ENCODE measurements at places on chromosomes 6 and 20.

- DNase-seq = no peak
Observed at GRCh38 chr6:22980446-22980845, 411.1 kb downstream of the HDGFL1 start.

- DNase-seq = no peak
Observed at GRCh38 chr20:50338479-50339391, 148.1 kb downstream of the CEBPB start.

GRCh38 chr20:33372993-33373441 is 28.3 kb downstream of the CDK5RAP1 start:
- DNase-seq = no peak

DNA sequence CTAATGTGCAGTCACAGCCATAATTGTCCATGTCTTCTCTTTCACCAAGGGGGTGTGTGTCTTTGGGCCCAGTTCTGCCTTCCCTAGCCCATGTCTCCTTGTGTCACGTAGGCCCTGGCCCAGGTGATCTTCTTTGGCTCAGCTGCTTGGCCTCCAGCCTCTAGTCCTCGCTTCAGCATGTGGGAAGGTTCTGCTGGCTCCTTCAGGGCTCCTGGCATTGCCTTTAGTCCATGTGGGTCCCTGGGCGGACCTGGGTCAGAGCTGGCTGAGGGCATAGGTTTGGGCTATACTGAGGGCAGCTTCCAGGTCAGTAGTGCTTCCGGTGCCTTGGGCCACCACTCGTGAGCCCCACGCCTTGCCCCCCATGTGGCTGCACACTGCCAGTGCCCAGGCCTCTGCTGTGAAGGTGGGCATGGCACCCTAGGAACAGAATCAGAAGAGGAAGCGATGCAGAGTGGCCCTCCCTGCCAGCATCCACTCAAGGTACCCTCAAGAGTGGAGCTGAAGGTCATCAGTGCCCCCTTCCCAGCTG is 12.8 kb downstream of the AARS2 start:
- no peak for DNase-seq

GRCh38 chr20:38143646-38144554 is 21.2 kb downstream of the TGM2 start:
- DNase-seq = no peak

- DNase-seq = no peak
Observed at GRCh38 chr6:107083047-107083768, 32.1 kb downstream of the BEND3 start.

- no peak for DNase-seq
Observed at GRCh38 chr20:1177680-1178079, 7.1 kb downstream of the TMEM74B start.

DNA sequence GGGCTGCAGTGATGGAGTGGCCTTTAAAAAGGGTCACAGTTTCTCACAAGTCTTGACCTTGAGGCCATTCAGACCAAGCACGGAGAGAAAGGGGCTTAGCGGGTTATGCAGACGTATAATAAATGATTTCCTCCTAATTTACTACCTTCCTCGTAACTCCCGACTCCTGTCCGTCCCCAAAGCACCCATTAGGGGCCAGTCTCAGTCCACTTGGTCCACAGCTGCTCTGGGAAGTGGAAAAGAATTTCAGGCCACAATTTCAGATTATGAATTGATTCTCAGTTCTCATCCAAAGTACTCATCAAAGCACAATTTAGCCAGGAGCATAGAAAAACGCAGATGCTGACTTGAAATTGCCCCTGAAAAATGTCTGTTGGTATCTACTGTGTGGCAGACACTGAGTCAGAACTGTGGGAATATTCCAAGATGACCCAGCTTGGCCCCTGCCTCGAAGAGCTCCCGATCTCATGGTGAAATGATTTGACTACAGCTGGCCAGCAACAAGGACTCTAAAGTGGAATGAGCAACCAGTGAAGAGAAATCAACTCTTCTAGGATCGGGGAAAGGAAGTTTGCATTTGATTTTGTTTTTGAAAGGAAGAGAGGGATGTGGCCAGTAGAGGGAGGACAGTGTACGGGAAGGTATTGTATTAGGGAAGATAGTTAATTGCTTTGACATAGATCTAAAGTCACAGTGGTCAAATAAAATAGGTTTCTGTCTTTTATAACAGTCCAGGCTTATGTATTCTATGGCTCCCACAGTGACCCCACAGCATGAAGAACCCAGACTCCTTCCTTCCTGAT is 15.2 kb upstream of the STK35 start:
- no peak for DNase-seq

GRCh38 chr6:119736296-119737021 is 386.9 kb upstream of the MAN1A1 start:
- no peak for DNase-seq

DNA sequence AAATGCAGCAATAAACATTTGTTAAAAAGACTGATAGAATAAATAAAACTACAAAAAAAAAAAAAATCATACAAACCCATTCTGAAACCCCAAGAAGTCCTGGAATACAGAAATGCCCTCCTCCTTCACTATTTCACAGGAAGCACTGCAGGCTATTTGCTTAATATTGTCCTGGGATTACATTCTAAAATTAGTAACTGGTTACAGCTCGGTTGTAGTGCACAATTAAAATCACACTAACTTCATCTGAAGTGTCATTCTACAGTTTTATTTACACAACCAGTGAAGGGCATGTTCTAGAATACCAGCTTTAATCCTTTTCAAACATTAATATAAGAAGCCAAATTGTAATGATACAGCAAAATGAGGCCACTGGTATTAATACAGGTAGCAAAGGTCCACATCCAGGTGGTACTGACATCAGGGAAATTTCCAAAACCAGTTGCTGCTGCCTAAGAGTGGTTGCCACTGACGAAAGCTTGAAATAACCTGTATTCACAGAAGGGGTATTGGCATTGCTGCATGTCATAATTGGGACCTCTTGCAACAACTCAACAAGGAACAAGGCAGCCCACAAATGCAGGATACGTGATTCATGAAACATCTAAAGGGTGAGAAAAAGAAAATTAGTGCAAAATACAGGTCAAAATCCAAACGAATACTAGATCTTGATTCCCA is 26.9 kb downstream of the AKIRIN2 start:
- no peak for DNase-seq

DNA sequence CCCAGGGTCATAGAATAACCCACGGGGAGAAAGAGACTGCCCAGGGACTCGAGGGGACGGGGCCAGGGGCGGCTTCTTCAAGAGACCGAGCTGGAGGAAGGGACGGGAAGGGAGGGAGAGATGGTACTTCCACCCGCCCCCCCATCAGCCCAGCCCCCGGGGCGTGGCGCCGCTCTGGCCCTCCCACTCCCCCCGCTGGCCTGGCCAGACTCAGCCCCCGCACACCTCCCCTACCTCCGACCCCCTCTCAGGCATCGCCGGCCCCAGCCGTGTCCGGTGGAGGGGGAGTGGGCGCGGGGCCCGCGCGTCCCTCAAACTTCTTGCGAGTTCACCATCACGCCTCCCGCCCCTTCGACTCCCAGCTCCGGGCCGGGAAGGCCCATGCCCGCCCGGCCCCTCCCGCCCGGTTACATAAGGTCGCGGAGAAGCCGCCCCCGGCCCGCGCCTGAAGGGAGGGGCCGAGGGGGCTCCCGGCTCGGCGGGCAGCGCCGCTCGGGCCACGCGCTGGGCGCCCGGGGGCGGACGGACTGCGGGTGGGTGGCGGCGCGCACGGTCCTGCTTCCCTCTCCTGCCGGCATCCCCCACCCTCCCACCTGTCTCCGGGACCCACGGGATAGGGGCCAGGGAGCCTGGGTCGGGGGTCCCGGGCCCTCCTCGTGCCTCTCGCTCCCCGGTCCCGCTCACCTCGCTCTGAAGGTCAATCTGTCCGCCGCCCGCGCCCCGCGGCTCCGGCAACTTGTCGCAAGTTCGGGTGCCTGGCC is 562 bp downstream of the TFEB start:
- peak; percentile 41 for DNase-seq

DNA sequence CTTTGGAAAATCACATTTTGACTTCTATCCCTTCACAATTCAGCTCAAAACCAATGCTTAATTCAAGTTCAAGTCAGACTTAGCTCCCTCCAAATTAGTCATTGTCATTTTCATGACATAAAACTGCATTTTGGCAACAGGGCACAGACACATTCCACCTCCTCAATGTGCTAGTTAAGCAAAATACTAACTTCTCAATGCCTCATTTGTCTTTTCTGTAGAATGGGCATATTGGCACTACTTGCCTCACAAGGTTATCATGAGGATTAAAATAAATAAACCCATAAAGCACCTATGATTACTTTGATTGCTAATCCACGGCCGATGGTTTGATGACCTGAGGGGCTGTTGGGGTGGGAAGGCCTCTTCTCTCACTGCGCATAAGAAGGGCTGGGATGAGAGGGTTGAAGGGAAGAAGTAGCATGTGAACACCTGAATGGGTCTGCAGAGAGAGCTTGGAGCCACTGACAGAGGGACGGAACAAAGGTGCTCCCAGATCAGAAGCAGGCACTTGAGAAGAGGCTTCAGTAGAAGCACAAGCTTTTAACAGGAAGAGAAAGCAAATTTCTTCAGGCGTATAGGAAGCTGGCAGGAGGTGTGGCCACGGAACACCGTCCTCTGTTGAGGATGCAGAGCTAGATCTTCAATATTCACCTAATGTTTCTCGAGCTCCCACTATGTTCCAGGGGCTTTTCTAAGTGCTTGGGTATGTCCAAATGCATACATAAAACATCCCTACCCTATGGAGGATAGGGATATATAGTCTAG is 11.7 kb upstream of the TBC1D7 start:
- DNase-seq = no peak

GRCh38 chr20:43936805-43937204 is 22.2 kb downstream of the TOX2 start:
- no peak for DNase-seq

DNA sequence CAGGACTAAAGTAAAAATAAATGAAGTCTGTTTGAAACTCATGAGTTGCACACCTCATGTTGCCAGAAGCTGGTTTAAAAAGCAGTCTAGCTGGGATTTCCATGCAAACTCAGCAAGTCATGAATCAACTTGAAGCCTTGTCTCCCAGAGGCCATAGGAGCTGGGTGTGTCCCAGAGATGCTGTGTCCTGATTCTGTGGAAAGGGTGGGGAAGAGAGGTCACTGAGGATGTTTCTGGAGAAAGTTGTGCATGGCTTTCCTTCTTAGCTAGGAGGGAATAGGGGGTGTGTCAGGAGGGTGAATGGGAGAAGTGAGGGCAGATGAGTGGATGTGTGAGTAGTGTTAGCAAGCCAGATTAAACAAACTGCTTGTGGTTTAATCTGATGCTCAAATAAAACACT is 111.3 kb downstream of the ADAT2 start:
- DNase-seq = no peak

- DNase-seq = no peak
Observed at GRCh38 chr6:104608101-104608500, 251.6 kb downstream of the HACE1 start.

DNA sequence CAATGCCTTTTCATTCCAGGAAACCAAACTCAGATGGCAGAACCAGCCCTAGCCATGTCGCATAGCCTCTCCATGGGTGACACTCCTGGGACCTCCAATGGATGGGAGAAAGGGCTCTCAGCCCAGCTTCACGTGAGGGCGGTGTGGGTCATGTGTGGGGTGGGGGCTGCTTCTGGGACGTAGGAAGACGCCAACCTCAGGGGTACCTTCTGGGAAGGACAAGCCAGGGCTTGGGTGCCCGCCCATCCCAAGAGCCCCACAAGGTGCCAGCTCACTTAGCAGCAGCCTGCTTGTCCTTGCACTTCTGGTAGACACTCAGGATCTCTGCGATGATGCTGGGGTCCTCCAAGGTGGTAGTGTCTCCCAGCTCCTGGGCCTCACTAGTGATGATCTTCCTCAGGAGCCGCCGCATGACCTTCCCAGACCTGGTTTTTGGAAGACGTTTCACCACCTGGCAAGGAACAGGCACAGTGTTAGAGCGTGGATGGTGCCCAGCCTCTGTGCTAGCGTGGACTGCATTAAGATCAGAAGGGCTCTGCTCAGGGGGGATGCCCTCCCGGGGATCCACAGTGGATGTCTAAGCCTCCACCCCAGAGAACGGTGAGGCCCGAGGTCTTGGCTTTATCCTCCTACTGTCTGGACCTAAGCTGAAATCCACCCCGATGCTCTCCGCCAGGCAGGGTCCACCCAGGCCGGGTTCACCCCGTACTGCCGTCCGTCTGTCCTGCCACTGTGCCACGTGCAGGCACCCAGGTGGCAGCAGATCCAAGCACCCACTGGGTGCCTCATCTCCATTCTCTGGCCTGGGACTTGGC is 15.1 kb upstream of the APMAP start:
- no peak for DNase-seq

- DNase-seq = no peak
Observed at GRCh38 chr6:80988286-80988685, 764.2 kb downstream of the TENT5A start.

- DNase-seq = no peak
Observed at GRCh38 chr6:126300735-126301134, 39.2 kb upstream of the CENPW start.

DNA sequence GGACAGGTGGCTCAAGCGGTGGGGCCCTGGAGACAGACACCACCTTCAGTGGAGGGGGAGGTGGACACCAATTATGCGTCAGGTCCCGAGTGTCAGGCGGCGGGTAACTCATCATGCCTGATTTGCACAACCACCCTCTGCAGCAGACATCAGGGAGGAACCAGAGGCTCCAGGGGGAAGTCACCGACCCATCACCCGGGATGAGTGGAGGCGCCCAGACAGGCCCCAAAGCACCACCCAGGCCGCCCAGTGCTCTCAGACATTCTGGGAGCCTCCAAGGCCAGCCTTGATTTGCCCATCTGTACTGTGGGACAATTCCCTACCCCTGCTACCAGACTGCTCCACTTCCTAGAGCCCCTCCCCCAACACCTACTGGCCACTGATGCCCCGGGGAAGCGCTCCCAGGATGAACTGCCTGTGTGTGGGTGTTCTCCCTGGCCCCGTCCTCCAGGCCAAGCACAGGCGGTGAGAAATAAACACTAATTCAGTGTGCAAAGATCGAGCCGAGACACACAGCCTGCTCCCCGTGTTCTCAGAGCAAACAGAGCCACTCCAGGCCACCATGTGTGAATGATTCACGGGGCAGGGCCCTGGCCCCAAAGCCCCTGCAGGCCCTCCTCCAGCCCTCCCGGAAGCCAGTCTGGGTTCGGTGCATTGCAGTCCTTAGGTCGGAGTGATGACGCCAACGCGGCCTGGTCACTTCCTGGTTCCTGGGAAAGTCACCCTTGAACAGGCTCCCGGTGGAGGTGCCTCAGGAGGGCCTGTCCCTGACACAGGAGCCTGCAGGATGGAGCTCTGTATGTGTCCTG is 107.2 kb downstream of the ASXL1 start:
- no peak for DNase-seq

DNA sequence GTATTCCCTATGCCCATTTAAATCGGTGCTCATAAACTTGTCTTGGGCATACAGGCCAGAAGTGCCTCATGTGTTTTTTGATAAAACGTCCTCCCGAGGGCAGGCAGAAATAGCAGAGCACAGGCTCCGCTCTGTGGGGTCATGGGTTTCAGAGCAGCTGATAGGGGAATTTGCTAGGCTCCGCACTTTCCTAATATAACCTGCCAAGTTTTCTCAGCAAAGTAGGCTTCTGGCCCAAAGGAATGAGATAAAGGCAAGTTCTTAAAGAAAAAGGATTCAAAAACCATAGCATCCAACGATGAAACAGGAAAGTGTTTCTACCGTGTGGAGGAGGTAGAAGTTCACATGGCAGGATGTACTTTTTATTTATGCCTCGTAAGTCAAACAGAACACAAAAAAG is 69.8 kb upstream of the RALGAPA2 start:
- DNase-seq = no peak
